ENCODE measurements at places on chromosomes 7 and 10. TPM values are rescaled to one million over a fixed set of nuclear protein-coding genes. Genes with fewer than 3 reads are reported as not detected.

The OGDHL gene
- 31.9 TPM for polyA plus RNA-seq

- H3K36me3 ChIP-seq: peaks cover 1% of the 10 kb centered on the region
- DNase-seq: no peak
- peak overlapping the region; percentile 80 for H3K27ac ChIP-seq
- no peaks in the 10 kb centered on the region for H3K27me3 ChIP-seq
- H3K4me1 ChIP-seq: peaks cover 15% of the 10 kb centered on the region
- H3K4me3 ChIP-seq: no peak overlapping the region
Measured at GRCh38 chr10:110137142-110137545, 70.3 kb upstream of the MXI1 start.

- no peak overlapping the region for H3K27ac ChIP-seq
- H3K27me3 ChIP-seq: no peaks in the 10 kb centered on the region
- no peak for DNase-seq
- no peaks in the 10 kb centered on the region for H3K36me3 ChIP-seq
- no peak overlapping the region for H3K4me3 ChIP-seq
- H3K4me1 ChIP-seq: no peaks in the 10 kb centered on the region
Measured at GRCh38 chr10:50909334-50910014, 24.0 kb upstream of the A1CF start.

DNA sequence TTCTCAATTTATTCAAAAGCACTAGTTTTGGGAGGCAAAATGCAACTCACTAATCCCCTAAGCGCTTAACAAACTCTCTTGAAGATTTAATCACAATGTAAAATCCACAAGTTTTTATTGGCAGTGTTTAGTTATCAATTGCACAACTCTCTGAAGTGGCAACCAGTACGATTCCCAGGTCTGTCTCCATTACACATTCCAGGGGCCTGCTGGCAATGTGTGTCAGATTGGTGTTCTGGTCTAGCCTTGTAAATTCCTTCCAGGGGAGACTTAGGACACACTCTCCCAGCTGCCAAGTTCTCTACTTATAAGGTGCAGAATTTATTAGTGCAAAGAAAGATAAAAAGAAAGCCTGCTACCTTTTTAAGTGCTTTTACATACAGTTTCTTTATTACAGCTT lies 164.7 kb upstream of the HPS1 start:
- H3K27ac ChIP-seq: no peak overlapping the region
- H3K36me3 ChIP-seq: no peaks in the 10 kb centered on the region
- peaks cover 13% of the 10 kb centered on the region for H3K27me3 ChIP-seq
- DNase-seq: no peak
- H3K4me3 ChIP-seq: no peak overlapping the region
- H3K4me1 ChIP-seq: no peaks in the 10 kb centered on the region

DNA sequence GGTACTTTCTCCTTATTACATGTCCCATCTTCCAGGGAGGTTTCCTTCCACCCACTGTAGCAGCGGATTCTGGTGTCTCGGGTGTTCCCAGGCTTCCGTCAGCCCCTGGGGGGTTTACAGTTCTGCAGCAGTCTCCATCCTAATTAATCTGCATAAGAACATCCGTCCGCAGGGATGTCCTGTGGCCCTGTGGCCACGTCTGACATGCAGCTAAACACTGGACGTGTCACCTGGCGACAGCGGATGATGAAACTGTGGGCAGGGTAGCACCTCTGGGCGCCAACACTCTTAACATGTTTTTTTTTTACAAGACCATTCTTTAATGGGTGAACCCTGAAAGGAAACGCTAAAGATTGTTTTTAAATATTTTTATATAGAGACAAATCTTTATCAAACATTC lies 58.2 kb downstream of the DIP2C start:
- peaks cover 9% of the 10 kb centered on the region for H3K4me1 ChIP-seq
- H3K27me3 ChIP-seq: no peaks in the 10 kb centered on the region
- DNase-seq: no peak
- H3K36me3 ChIP-seq: no peaks in the 10 kb centered on the region
- H3K27ac ChIP-seq: no peak overlapping the region

- H3K27me3 ChIP-seq: no peaks in the 10 kb centered on the region
- H3K4me1 ChIP-seq: no peaks in the 10 kb centered on the region
- no peak overlapping the region for H3K27ac ChIP-seq
- H3K36me3 ChIP-seq: no peaks in the 10 kb centered on the region
- peak; percentile 65 for DNase-seq
Measured at GRCh38 chr10:101297901-101298486, 56.0 kb upstream of the BTRC start.

- DNase-seq: no peak
- no peak overlapping the region for H3K4me3 ChIP-seq
Measured at GRCh38 chr10:113843972-113844485, 9.9 kb downstream of the DCLRE1A start.

- H3K36me3 ChIP-seq: no peaks in the 10 kb centered on the region
- no peak overlapping the region for H3K27ac ChIP-seq
- DNase-seq: no peak
- H3K4me3 ChIP-seq: no peak overlapping the region
- H3K4me1 ChIP-seq: peaks cover 11% of the 10 kb centered on the region
Measured at GRCh38 chr10:77628906-77629730, 8.5 kb downstream of the KCNMA1 start.

GRCh38 chr10:4353059-4353655 lies 472.9 kb upstream of the AKR1E2 start:
- H3K4me1 ChIP-seq: peaks cover 7% of the 10 kb centered on the region
- H3K4me3 ChIP-seq: no peak overlapping the region
- H3K27ac ChIP-seq: no peak overlapping the region
- H3K36me3 ChIP-seq: no peaks in the 10 kb centered on the region
- no peaks in the 10 kb centered on the region for H3K27me3 ChIP-seq
- no peak for DNase-seq

The SH2B2 gene
- polyA plus RNA-seq: 8.4 TPM

GRCh38 chr7:10908600-10908999 lies 65.1 kb upstream of the PHF14 start:
- no peak for DNase-seq
- H3K4me3 ChIP-seq: no peak overlapping the region
- no peak overlapping the region for H3K27ac ChIP-seq

DNA sequence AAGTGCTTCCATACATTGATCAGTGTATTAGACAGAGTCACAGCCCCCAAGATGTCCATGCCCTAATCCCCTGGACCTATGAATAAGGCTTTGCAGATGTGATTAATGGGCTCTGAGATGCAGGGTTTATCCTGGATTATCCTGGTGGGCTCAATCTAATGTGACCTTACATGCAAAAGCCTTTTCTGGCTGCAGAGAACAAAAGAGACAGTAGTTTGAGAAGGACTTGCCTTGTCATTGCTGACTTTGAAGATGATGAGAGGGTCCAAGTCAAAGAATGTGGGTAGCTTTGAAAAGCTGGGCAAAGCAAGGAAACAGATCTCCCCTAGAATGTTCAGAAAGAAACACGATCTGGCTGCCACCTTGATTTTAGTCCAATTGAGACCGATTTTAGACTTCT lies 238.7 kb downstream of the CCSER2 start:
- H3K4me1 ChIP-seq: no peaks in the 10 kb centered on the region
- no peaks in the 10 kb centered on the region for H3K36me3 ChIP-seq
- H3K4me3 ChIP-seq: no peak overlapping the region
- no peak for DNase-seq
- H3K27me3 ChIP-seq: peaks cover 5% of the 10 kb centered on the region
- H3K27ac ChIP-seq: no peak overlapping the region

GRCh38 chr10:125662584-125662983 lies 20.4 kb downstream of the TEX36 start:
- no peaks in the 10 kb centered on the region for H3K27me3 ChIP-seq
- no peak overlapping the region for H3K4me3 ChIP-seq
- H3K27ac ChIP-seq: no peak overlapping the region
- H3K36me3 ChIP-seq: no peaks in the 10 kb centered on the region
- DNase-seq: no peak

The FAM25C gene
- polyA plus RNA-seq: not detected

The HYAL4 gene
- polyA plus RNA-seq: not detected

DNA sequence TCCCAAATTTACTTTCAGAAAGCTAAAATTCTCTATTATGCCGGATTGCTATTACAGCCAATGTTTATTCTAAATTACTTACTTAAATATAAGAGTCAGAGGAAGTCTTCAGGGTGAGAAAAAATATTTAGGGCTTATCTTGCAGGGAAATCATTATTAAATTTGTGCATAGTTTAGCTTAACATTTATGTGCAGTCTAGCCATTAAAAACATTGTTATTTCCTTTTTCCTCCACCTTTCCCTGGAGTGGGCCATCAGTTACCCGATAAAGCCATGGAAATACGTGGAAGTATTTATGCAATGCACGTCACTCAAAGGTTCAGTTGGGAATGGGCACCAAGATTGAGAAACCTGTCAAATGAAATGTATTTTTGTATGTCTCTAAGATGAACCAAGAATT lies 9.5 kb upstream of the TAS2R60 start:
- no peaks in the 10 kb centered on the region for H3K36me3 ChIP-seq
- no peaks in the 10 kb centered on the region for H3K27me3 ChIP-seq
- no peak overlapping the region for H3K4me3 ChIP-seq
- no peaks in the 10 kb centered on the region for H3K4me1 ChIP-seq
- no peak overlapping the region for H3K27ac ChIP-seq
- no peak for DNase-seq

DNA sequence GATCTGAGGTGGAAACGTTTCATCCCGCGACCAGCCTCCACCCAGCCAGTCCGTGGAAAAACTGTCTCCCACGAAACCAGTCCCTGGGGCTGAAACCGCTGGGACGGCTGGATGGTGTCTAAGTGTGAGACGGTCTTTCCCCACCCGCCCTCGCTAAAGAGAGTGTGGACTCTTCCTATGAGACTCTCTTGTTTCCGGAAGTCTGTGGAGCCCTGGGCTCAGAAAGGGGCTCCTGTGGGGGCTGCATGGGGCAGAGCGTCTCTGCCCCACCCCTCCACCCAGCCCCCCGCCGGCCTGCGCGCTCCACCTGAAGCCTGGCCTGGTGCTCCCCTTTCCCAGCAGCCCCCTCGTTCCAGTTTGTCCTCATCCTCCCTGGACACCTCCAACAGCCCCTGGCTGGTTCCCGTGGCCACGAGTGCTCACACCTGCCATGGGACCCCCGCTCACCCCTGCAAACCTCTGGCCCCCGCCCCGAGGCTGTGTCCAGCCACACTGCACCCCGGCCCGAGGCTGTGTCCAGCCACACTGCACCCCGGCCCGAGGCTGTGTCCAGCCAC lies 28.7 kb downstream of the CFAP46 start:
- no peaks in the 10 kb centered on the region for H3K36me3 ChIP-seq
- no peak for DNase-seq
- no peak overlapping the region for H3K27ac ChIP-seq
- no peaks in the 10 kb centered on the region for H3K4me1 ChIP-seq

DNA sequence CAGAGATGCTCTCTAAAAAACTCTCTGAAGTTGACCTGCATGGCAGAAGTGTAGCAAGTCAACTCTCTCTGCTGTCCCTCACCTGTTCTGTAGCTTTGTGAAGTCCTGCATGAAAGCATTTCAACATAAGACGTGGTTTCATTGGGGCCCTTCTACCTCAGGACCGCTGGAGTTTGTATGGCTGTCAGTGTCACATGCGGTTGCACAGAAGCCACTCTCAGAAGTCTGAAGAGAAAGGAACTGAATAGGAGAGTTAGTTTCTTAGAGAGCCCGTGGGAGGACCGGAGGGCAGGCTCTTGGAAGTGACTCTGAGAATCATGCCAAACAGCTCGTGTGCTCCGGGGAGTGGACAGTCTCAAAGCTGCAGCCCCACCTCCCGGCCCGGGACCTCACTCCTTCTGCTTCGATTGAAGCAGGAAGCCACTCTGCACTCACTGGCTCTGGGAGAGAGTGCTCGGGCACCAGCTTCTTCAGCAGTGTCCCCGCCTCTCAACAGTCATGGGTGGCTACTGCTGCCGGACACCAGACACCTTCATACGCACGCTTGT lies 486.7 kb downstream of the SDK1 start:
- H3K27me3 ChIP-seq: no peaks in the 10 kb centered on the region
- H3K36me3 ChIP-seq: no peaks in the 10 kb centered on the region
- no peak for DNase-seq
- H3K27ac ChIP-seq: no peak overlapping the region
- no peaks in the 10 kb centered on the region for H3K4me1 ChIP-seq

The AKR1C4 gene
- polyA plus RNA-seq: not detected

The VSTM2A gene
- 7.9 TPM for polyA plus RNA-seq

DNA sequence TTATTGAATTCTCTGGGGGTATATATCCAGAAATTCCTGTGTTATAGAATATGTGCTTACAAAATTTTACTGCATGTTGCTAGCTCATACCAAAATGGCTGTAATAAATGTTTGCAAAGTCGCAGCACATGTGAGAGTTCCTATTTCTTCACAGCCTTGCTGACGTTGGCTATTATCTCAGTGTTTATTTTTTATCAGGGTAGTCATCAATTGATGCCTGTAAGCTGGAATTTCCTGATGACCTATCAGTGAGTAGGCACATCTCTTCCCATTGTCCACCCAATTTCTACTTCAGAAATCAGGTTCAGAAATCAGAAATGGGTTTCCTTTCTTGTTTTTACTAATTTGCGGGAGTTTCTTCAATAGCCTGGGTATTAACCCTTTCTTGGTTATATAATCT lies 268.1 kb upstream of the FZD8 start:
- DNase-seq: no peak
- H3K36me3 ChIP-seq: no peaks in the 10 kb centered on the region
- no peaks in the 10 kb centered on the region for H3K4me1 ChIP-seq
- no peaks in the 10 kb centered on the region for H3K27me3 ChIP-seq
- no peak overlapping the region for H3K27ac ChIP-seq
- no peak overlapping the region for H3K4me3 ChIP-seq

DNA sequence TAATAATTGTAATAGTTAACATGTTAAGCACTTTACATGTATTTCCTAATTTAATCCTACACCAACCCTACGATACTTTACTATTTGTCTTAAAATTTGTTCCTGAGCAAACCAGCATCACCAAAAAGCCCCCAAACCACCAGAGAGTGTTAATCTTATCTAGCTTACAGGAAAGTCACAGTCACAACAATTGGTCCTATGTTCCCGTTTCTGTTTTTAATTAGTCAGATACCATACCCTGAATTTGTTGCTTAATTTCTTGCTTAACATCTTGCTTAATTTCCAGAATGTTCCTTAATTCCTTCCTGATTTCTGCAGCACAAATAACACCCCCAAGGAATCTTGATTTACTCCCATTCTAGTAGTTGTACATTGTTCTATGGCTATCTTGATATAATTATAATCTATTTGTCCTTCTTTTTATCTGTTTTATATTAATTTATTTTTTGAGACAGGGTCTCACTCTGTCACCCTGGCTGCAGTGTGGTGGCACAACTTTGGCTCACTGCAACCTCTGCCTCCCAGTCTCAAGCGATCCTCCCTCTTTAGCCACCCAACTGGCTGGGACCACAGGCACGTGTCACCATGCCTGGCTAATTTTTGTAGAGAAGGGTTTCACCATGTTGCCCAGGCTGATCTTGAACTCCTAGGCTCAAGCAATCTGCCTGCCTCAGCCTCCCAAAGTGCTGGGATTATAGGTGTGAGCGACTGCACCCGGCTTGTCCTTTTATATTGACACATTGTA lies 6.6 kb upstream of the PDSS1 start:
- no peaks in the 10 kb centered on the region for H3K36me3 ChIP-seq
- H3K4me3 ChIP-seq: no peak overlapping the region
- no peak for DNase-seq
- no peaks in the 10 kb centered on the region for H3K4me1 ChIP-seq
- no peaks in the 10 kb centered on the region for H3K27me3 ChIP-seq
- no peak overlapping the region for H3K27ac ChIP-seq

GRCh38 chr10:32065856-32066255 lies 9.6 kb upstream of the KIF5B start:
- no peaks in the 10 kb centered on the region for H3K36me3 ChIP-seq
- H3K27ac ChIP-seq: no peak overlapping the region
- H3K27me3 ChIP-seq: no peaks in the 10 kb centered on the region
- no peak for DNase-seq

- no peaks in the 10 kb centered on the region for H3K27me3 ChIP-seq
- no peaks in the 10 kb centered on the region for H3K36me3 ChIP-seq
- DNase-seq: peak; percentile 66
- peak overlapping the region; percentile 55 for H3K27ac ChIP-seq
- peaks cover 21% of the 10 kb centered on the region for H3K4me1 ChIP-seq
- no peak overlapping the region for H3K4me3 ChIP-seq
Measured at GRCh38 chr7:25894002-25894901, 257.7 kb upstream of the NFE2L3 start.

The PNLIP gene
- not detected for polyA plus RNA-seq

The ASAH2 gene
- polyA plus RNA-seq: 0.32 TPM
